Activated T-cell treated with anti-CD3 and anti-CD28 coated beads, Interleukin-2, amount 50 U/mL, for 24 hours (primary cell): ENCODE measurements at places on chromosomes 3 and 15.

DNA sequence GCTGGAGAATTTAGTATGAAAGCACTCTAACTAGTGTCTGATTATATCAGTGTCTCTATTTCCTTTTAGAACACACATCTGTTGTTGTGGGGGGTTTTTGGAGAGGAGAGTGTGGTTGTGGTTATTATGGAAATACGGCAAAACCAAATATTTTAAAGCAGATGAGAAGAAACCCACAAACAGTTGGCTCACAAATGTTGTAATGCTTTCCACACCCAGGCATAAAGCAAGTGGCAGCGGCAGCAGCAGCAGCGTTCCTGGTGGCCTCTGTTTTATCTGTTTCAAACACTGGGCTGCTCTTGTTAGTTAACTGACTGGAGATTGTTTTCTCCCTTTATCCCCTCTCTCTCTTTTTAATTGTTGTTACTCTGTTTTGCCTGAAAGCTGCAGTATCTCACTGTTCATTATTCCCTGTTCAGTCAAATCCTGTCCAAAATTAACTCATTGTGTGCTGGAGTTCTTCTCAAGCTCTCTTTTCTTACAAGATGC, 1045.5 kb upstream of the NR2F2 start:
- no peak for DNase-seq

GRCh38 chr3:22383285-22383684, 632.3 kb upstream of the ZNF385D start:
- DNase-seq, result no peak

DNA sequence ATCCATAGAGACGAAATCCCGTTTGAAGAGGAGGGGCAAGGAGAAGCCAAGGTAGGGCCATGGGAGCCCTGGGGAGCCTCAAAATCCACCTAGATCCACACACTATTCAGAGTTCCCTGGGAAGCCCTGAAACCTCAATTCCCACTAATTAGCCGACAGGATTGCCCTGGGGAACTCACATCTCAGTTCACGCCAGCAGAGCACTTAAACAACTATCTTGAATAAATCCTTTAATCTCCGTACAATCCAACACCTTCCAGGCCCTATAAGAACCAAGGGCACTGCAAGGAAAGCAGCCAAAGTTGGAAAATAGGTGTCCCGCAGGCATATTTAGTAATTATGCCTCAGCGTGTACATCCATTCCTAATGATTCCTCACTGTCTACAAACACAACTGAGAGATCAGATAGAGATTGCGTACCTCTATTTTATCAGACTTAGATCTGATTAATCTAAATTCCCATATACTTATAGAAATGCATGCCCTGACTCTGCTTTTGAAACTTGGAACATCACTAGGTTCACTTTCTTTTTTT, 25.6 kb upstream of the EIF4A2 start:
- DNase-seq, result no peak

GRCh38 chr15:59996298-59997041, 7.6 kb upstream of the FOXB1 start:
- no peak for DNase-seq

- no peak for DNase-seq
Observed at GRCh38 chr3:182414586-182414985, 378.7 kb upstream of the ATP11B start.

GRCh38 chr15:42836251-42836650, 84.3 kb downstream of the TTBK2 start:
- DNase-seq, result no peak

DNA sequence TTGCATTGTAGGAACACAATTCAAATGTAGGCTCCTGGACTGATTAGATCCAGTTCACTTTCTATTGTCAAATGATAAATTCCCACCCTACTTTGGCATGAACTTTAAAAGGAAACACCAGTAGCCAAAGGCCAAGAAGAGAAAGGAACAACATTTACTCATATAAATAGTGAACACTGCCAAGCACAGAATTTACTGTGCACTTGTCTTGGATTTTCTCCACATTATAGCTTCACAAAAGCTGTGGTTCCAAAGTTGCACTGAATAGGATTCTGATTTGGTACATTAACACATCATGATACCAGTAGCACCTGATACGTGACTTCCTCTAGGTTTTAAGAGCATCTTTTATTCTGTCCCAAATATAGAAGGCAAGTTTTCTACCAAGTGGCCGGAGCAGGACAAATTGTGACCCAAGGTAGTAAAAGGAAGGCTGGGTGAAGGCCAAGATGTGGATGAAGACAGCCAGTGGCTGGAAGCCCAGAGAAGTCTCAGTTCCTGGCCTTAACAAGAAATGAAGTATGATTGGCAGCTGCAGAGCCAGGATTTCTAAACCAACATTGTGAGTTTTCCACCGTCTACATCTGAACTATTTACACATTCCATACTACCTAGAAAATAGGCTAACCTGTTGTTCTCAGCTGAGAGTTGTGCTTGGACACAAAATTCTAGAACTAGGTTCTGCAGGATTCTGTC, 206.7 kb downstream of the THRB start:
- DNase-seq, result no peak
